Stimulated activated CD4-positive, alpha-beta T cell treated with anti-CD3 and anti-CD28 coated beads, Interleukin-2, amount 100 ng/mL, for 24 hours (primary cell): ENCODE measurements at places on chromosomes 11 and 22.

- no peak for DNase-seq
Measured at GRCh38 chr11:4092026-4092425, 2.6 kb upstream of the RRM1 start.

GRCh38 chr11:12846786-12847615 is 162.1 kb upstream of the RASSF10 start:
- DNase-seq = no peak

- no peak for DNase-seq
Measured at GRCh38 chr22:33743756-33744155, 176.5 kb downstream of the LARGE1 start.

GRCh38 chr11:114102993-114103896 is 43.7 kb downstream of the ZBTB16 start:
- no peak for DNase-seq

DNA sequence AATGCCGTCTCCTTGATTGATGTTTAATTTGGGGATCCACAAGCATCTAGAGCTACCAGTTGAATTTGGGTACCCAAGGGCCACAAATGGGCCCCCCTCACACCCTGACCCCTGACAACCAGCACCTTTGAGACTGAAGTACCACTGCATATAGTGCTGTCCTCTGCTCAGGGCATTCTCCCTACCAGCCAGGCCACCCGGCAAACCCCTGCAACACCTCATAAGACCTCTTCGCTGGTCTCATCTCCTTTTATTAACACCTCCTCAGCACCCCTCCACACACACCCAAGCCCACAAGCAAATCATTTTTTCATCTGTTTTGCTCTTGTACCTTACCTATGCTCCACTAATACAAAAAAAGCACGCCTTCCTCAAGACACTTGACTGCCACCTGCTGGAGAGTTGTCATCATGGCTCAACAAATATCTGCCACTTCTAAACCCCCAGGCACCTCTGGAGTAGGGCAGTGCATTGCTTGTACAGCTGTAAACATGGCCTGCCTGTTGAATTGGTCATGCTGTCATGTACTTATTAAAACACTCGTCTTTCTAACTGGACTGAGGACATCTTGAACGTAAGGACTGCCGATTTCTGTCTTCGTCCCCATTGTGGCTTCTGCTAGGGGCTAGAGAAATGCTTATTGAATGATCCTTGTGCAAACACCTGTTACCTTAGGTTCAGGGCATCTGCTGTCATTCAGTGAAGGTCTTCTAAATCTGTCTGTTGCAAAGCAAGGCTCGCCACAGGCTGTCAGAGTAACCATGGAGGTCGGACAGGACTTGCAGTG is 66.5 kb downstream of the BMAL1 start:
- DNase-seq = peak; percentile 82

DNA sequence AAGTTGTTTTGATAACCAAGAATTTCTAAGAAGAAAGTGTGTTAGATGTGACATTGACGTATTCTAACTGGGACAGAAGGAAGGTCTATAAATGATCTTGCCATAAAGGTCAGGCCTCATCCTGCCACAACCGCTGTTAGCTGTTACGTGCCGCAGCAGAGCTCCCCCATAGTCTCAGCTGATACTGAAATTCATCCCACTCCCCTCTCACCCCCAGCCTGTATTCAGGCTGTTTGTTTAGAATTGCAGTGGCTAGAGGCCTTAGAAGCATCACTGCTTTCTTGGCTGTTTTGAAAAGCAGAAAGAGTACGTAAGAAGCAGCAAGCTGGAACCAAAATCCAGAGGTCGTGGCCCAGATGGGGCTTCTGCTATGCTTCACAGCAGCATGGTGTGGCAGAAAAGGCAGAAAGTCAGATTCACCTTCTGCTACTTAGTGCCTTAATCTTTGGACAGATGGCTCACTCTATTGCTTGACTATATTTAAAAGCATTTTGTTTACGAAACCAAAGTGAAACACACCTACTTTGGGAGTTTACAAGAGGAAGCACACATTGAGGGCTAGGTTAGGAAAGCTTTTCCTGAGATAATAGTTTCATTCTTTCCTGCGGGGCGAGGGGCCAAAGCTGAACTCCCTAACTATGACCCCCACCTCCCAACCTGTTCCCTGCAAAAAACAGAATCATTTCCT is 950 bp upstream of the LAYN start:
- no peak for DNase-seq

GRCh38 chr11:44258190-44258489 is 51.8 kb downstream of the ALX4 start:
- DNase-seq = no peak

GRCh38 chr22:27210111-27210730 is 552.8 kb downstream of the MIAT start:
- DNase-seq = no peak

DNA sequence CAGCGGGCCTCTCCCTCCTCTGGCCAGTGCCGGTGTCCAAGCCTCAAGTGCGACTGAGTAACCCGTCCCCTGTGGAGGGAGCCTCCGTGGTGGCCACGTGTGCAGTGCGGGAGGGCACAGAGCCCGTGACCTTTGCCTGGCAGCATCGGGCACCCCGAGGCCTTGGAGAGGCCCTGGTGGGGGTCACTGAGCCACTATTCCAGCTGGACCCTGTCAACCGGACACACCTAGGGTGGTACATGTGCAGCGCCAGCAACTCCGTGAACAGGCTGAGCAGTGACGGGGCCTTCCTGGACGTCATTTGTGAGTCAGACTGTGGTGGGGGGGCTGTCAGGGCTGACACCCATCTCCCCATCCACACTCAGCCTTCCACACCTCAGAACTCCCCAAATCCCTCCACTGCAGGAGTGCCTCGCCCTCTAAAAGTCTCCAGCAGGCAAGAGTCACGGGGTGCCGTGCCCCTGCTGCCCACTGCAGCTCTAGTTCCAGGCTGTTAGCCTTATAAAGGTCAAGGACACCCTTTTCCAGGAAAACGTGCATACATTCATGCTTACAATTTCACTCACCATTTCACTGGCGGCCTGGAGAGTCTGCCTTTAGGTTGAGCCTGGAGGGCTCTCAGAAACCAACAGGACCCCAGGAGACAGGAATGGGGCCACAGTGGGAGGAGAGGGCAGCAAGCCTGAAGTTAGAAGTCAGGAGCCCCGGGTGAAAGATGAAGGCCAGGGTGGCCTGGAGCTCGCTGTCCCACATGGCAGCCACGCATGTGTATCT is 2.6 kb downstream of the VSIG10L2 start:
- no peak for DNase-seq

- DNase-seq = no peak
Measured at GRCh38 chr11:35927682-35928081, 16.2 kb upstream of the LDLRAD3 start.

- no peak for DNase-seq
Measured at GRCh38 chr22:42509548-42509947, 10.0 kb downstream of the RRP7A start.

DNA sequence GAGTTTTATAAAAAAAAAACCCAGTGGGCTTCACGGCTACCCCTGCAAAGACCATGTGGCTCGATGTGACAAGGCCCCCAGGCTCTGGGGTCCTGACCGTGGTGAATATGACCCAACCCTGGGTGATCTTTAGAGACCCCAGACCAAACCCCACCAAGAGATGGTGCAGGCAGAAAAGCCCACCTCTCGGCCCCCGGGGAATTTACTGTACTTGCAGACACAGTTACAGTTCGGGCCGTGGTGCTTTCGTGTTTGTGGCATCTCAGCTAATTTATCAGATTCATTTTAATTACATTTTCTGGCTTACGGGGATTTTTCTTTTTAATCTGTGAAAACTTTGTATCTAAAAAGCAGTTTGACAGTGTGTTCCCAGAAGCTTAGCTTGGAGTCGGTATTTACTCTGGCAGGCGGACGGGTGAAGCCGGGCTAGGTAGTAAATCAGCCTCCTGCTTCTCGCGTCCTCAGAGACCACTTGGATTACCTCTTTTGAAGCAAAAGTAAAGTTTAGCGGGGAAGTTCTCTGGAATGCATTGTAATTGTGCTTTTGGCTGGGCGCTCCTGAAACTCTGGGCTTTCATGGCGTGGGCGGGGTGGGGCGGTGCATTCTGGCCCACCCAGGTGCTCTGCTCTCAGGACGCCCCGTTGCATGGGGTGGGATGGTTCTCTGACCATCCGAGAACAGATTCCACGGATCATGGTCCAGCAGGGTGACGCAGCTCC is 25.3 kb downstream of the ANO1 start:
- DNase-seq = no peak
